Activated naive CD8-positive, alpha-beta T cell treated with anti-CD3 and anti-CD28 coated beads, Interleukin-2, amount 50 U/mL, for 16 hours (primary cell): ENCODE measurements at places on chromosomes 11 and 22.

DNA sequence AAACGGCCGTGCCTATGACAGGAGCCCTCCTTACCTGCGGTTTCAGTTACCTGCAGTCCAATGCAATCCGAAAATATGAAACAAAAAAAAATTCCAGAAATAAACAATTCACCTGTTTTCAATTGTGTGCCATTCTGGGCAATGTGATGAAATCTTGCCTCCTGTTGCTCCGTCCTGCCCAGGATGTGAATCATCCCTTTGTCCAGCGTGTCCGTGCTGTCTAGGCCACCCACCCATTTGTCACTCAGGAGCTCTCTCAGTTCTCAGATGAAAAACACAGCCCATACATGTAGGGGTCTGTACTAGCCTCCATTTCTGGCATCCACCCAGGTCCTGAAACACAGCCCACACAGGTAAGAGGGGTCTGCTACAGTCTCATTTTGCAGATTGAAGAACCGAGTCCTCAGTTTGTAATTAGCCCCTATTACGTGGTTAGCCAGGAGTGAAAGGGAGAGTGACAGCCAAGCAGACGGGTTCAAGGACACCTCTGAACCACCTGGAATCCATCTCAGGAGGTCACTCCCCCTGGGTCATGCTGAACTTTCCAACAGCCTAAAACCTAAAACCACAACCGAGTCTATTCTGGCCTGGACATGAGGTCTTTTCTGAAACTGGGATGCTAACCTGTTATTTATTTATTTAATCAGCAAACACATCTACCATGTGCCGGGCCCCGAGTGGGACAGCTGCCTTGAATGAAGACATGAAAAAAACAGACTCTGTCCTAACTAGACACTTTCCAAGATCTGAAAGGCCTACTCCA lies 317.2 kb downstream of the SHANK2 start:
- DNase-seq: no peak

DNA sequence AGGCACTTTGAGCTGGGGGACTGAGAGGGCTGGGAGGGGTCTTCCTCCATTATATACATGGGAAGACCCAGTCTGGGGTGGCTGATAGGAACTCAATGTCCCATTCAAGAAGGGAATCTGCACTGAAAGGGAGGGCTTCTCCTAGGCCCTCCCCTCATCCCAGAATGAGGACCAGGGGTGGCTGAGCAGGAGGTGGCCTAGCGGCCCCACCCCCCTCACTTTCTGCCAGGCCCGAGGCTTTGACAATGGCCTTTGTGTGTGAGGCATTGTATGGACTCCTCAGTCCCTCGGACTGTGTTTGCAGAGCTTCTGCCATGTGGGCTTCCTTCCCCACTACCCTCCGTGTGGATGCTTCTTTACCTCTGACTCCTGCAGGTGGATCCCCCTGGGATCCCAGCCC lies 65.7 kb downstream of the NECTIN1 start:
- no peak for DNase-seq

- no peak for DNase-seq
Observed at GRCh38 chr11:112294688-112295340, 34.2 kb upstream of the PLET1 start.

GRCh38 chr11:44376423-44376822 lies 66.5 kb upstream of the ALX4 start:
- no peak for DNase-seq

- no peak for DNase-seq
Observed at GRCh38 chr11:101848262-101848661, 66.5 kb upstream of the CEP126 start.

- DNase-seq: no peak
Observed at GRCh38 chr11:77669848-77670511, 32.4 kb upstream of the CLNS1A start.

DNA sequence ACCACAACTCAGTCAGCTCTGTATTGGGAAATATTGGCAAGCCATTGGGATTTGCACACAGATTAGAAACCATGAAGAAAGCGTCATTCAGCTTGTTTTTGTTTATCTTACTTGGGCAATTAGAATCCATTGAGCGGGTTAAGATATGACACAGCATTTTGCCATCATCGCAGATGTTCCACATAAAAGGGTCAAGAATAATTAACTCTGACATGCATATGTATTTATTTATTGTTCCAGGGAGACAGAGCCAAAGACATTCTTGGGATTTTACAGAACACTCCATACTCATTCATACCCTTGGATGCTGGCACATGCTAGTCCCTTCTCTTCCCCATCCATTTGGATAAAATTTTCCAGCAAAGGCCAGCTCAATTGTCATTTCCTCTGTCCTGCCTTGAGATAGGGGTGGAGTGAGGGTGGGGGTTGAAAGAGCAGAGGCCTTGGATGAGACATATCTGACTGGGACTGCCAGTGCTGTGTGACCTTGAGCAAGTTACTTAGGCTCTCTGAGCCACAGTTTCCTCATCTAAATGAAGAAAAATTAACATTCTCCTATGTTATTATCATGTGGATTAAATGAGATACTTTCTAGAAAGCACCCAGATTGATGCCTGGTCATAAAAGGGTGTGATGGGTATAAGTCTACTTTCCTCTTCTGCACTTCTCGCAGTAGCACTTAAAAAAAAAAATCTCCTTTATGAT lies 179.7 kb downstream of the RRAS2 start:
- no peak for DNase-seq

DNA sequence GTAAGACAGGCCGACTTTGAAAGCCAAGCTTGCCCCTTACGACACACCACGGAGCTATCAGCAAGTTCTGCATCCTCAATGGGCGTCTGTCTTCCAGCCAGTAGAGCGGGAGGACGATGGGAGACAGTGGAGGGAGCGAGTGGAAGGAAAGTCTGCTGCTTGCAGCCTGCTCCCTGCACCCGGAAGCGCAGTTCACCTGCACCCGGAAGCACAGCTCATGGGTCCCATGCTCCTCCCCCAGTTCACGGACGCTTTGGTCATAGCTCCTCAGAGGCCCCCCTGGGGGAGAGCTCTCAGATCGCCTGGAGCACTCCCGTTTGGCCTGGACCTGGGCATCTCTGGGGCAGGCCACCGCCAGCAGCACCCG lies 51.3 kb downstream of the FBLN1 start:
- no peak for DNase-seq

DNA sequence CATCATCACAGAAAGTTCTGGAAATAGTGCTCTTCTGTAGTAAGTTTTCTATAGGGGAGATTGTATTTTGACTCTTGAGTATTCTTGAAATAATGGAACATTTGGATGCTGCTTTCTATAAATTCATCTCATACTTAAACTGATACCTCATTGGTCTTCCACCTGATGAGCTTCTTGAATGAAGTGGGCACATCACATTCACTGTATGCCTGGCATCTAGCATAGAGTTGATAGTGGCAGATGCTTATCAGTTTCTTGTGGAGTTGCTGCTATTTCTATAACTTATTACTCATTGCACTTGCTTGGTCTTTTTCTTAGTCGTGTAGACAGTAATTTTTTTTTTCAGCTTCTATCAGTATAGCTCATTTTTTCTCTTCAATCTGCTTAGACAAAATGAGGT lies 5.4 kb downstream of the ATXN10 start:
- no peak for DNase-seq

- DNase-seq: no peak
Observed at GRCh38 chr11:130947889-130948288, 31.6 kb upstream of the SNX19 start.

GRCh38 chr11:20177136-20177535 lies 16.9 kb upstream of the DBX1 start:
- DNase-seq: no peak

DNA sequence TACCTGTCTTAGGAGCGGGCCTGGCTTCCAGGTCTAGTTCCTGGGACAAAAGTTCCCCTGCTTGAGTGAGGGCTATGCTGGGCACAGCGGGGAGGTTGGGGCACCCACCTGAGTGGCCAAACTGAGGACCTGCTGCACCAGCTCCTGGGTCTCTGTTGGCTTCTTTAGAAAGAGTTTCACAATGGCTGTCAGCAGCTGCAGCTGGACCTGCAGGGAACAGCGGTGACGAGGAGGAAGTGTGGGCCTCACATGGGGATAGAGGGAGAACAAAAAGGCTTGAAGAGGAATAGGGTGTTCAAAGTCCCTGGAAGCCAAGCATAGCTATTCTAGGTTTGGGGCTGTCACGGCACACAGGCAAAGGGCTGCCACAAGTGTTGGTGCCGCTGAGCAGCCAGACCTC lies 26.7 kb upstream of the RASL10A start:
- no peak for DNase-seq

GRCh38 chr11:62464655-62465054 lies 45.8 kb downstream of the SCGB1A1 start:
- DNase-seq: no peak

GRCh38 chr11:61630089-61630488 lies 49.2 kb upstream of the SYT7 start:
- DNase-seq: no peak

- no peak for DNase-seq
Observed at GRCh38 chr11:72394416-72394815, 39.9 kb downstream of the CLPB start.

DNA sequence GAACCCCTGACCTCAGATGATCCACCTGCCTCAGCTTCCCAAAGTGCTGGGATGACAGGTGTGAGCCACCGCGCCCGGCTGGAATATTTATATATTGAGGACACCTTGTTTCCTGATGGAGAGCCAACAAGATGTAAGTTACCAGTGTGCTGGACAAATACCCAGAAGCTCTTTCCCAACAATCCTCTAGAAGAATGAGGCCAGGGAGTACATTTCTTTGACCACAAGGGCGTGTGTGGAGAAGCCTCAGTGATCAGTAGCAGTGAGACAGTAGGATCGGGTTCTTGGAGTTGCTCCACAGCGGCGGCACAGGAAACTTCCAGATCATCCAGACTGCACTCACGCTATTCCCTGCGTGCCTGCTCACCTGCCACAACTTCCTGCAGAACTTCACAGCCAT lies 10.3 kb upstream of the POLA2 start:
- DNase-seq: no peak

DNA sequence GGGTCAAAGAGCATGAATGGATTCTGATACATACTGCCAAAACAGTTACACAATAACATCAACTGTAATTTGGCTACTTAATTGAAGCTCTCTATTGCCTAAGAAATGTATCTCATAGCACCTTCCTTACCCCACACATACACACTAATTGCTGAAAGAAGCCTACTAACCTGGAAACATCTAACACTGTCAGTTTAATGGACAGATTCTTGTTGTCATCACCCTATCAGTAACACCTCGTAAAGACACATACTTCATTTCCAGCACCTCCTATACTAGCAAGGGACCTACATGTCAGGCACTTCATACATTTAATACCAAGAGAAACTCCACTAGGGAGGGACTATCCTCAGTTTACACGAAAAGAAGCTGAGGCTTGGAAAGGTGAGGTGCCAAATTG lies 9.9 kb downstream of the NAP1L4 start:
- no peak for DNase-seq

DNA sequence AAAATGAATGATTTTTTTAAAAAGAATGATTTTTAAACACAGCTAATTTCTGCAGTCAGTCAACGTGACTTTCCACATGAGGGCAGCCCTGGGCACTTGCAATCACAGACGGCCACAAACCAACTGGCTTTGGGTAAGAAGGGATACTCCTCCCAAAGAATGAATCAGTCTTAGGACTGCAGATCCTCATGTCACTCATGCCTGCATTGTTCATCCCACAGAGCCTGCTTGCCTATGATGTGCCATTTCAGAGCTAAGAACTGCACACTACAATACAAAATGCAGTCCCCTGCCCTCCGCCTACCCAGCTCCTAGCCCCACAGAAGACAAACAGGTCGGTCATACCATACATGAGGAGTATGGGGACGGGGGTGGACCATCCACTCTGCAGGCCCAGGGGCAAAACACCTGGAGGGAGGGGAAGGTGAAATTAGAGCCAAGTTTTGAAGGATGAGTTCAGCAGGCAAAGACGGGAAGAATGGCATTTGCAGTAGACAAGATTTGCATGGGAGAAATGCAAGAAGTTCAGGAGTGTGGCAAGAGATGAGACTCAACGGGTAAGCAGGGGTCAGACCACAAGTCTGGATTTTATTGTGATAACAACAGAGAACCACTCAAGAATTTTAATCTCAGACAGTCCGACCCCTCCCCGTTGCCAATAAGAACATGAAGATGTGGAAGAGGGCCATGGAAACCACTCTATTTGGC lies 24.7 kb downstream of the PACSIN2 start:
- DNase-seq: no peak

GRCh38 chr11:30895046-30895445 lies 308.9 kb upstream of the MPPED2 start:
- no peak for DNase-seq

DNA sequence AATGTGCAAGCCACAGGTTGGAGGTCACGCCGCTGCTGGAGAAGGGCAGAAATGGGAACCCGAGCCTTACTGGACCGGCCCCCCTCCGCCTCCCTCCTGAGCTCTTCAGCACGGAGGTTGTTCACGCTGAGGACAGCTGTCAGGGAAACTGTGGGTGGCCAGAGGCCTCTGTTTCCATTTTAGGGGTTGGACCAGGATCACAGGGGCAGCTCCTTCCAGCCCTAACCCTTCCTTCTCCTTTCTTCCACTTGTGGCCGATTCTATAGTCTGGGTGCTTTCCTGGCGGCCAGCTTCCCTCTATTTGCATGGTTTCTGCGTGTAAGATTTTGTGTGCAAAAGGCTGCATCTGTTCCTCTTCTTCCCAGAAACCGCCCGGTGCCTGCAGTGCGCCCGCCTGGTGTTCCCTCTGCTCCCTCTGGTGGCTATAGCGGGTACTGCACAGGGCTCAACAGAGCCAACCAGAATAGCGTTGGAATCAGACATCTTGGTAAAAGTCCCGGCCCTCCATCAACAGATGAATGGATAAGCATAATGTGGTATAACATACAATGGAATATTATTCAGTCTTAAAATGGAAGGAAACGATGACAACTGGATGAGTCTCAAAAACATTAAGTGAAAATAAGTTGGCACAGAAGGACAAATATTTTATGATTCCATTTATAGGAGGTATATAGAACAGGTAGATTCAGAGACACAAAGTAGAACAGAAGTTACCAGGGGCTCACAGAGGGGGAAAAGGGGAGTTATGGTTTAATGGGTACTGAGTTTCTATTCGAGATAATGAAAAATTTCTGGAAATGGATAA lies 8.4 kb upstream of the SLC22A8 start:
- DNase-seq: peak; percentile 79

GRCh38 chr11:131204765-131205380 lies 165.5 kb upstream of the NTM start:
- no peak for DNase-seq

GRCh38 chr11:83079820-83080219 lies 8.1 kb upstream of the RAB30 start:
- DNase-seq: no peak

GRCh38 chr22:24289741-24290163 lies 19.1 kb downstream of the SPECC1L start:
- DNase-seq: no peak

GRCh38 chr11:96337541-96338431 lies 5.2 kb downstream of the MAML2 start:
- no peak for DNase-seq

- DNase-seq: no peak
Observed at GRCh38 chr22:49573109-49573765, 254.4 kb downstream of the BRD1 start.

GRCh38 chr11:12995188-12995587 lies 13.9 kb upstream of the RASSF10 start:
- DNase-seq: no peak
